Fibroblast of skin of right quadriceps (primary cell): ENCODE measurements at places on chromosomes 3 and 15.

- DNase-seq, result peak; percentile 73
Observed at GRCh38 chr3:5021116-5022092, 42.2 kb downstream of the BHLHE40 start.

- no peak for DNase-seq
Observed at GRCh38 chr3:45887759-45888511, 1.6 kb downstream of the CCR9 start.

- DNase-seq, result no peak
Observed at GRCh38 chr3:59816312-59816711, 766.5 kb upstream of the CFAP20DC start.

DNA sequence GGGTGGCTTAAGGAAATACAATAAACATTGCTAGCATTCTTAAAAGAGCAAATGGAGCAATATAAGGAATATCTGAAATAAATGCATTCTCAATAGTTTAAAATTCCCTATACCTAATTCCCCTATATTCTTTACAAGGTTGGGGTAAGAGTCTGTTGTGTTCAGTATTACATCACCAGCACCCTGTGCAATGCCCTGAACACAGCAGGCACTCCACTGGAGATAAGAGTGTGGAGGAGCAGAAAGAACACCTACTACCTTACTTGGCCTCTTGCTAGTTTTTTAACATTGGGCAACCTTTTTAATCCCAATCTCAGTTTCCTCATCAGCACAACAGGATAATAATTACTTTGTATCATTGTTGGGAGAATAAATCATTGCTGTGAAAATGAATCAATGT lies 140.2 kb upstream of the PLXND1 start:
- DNase-seq, result no peak

GRCh38 chr15:77985031-77985930 lies 92.2 kb downstream of the TBC1D2B start:
- no peak for DNase-seq

- no peak for DNase-seq
Observed at GRCh38 chr3:64290161-64290560, 64.9 kb upstream of the PRICKLE2 start.

GRCh38 chr3:47870702-47871260 lies 67.8 kb downstream of the DHX30 start:
- no peak for DNase-seq

GRCh38 chr15:59792359-59792758 lies 103.2 kb upstream of the BNIP2 start:
- DNase-seq, result no peak

- no peak for DNase-seq
Observed at GRCh38 chr15:41943543-41944312, 28.6 kb downstream of the EHD4 start.

- no peak for DNase-seq
Observed at GRCh38 chr15:96367311-96368200, 37.1 kb downstream of the NR2F2 start.

DNA sequence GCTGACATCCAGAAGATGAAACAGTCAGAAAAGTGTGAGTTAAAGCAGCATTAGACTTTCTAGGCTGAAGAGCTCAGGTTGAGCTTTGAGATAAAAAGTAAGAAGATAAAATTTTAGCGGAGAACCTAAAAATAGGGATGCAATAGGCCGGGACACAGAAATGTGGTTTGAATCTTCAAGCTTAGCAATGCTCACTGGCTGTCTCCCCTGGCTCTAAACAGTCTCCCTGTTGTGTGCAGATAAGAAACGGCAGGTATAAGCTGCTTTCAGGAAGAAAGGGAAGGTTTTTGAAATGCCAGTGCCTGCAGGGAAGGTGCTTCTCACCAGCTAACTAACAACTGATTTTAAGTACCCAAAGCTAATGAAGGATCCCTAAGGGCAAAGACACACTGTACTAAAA lies 718.7 kb upstream of the SGO1 start:
- no peak for DNase-seq

- DNase-seq, result no peak
Observed at GRCh38 chr15:99210334-99210733, 39.0 kb downstream of the TTC23 start.

GRCh38 chr15:99115300-99116215 lies 10.7 kb downstream of the SYNM start:
- no peak for DNase-seq

DNA sequence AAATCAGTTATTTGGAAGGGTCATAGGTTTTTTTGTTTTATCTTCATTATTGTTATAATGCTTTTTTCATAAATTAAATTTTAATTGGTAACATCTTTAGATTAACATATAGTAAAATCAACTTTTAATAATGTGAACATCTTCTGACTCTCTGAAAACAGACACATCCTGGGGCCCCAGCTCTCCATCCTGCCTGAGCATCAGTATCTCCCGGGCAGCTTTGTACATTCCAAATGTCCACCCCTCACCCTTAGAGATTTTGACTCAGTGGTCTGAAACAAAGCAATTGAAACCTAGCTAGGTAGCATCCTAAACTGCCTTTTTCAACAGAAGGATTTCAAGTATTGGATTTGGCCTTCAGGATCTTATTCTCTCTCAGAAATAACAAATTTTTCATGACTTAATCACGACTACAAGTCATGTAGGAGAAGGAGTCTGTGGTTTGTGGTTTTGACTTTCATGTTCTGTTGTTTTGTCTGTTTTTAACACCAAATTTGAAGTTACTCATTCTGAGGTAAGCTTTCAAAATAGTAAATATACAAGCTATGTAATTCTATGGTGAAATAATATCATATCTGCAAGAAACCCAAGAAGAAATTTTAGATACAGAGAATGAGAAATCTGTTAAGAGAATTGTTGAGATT lies 147.3 kb upstream of the UBE2E2 start:
- peak; percentile 85 for DNase-seq

DNA sequence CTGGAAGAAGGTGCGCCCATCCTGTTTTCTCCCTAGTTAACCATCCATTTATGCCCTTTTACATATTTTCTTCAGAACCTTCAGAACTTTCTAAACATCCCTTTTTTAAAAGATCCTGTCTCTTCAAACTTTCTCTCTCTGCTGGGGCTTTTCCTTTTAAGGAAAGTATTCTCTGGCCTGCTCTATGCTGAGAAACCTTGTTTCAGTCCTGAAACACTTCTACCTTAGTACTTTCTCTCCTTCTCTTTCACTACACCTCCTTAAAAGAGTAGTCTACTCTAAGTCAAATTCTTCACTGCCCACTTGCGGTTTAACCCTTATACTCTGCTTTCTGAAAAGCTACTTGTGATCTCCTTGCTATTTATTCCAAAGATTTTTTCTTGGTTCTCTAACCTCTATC lies 65.6 kb upstream of the SLC12A8 start:
- DNase-seq, result no peak

GRCh38 chr3:45631486-45631885 lies 36.9 kb downstream of the LIMD1 start:
- no peak for DNase-seq
